Activated T-helper 1 cell treated with anti-CD3 and anti-CD28 coated beads, Interleukin-2, amount 50 U/mL, for 16 hours (primary cell): ENCODE measurements at places on chromosomes 7 and 10.

DNA sequence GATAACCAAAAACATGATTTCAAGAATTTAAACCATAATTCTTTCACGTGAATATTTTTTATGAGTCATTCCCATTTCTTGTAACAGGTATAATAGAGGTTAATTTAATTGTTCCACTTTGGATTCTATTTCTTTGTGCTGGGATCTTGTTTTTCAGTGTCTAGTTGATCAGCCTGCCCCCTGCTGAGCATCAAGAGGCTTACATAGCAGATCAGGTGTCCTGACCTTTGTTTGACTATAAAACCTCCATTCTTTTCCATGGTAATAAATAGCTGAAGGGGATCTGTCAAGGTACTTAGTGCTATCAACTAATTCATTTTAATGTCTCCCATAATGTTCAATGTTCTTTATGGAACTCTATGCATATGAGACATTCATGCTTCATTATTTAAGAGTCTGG is 4.9 kb downstream of the COL17A1 start:
- DNase-seq = no peak

DNA sequence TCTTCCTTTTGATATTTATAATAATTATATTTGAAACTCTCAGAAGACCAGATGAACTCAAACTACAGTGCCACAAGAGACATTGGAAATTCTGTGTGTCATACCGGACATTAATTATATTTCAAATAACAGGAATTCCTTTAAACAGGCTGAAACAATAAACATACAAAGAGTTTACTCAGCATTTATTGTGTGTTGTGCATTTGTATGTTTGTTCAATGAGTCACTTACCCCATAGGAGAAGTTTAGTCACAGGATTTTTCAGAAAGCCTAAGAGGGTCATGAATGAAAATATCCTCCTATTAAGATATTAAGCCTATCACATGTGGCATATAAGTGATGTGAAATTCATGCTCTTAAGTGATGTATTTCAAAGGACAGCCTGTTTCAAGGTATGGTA is 566.8 kb downstream of the CNTNAP2 start:
- no peak for DNase-seq

DNA sequence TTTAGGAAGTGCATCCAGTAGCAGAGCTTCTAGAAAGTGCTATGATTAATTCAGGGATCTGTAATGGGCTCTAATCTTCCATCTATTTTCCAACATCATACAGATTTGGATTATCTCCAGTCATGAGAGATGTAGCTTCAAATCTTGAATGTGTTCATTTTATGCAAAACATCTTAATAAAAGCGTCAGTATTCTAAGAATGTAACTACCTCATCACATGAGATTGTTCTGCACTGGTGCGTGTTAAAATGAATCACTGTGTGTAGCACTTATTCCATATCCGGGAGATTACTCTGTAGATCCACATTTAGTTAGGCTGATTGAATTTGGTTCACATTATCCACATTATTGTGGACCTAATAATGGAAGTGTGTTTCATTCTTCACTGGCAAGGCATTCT is 344.9 kb upstream of the CHRM2 start:
- DNase-seq = no peak

GRCh38 chr10:47217113-47217512 is 82.9 kb upstream of the GDF10 start:
- DNase-seq = no peak

- no peak for DNase-seq
Observed at GRCh38 chr7:28435732-28436378, 23.5 kb downstream of the CREB5 start.

DNA sequence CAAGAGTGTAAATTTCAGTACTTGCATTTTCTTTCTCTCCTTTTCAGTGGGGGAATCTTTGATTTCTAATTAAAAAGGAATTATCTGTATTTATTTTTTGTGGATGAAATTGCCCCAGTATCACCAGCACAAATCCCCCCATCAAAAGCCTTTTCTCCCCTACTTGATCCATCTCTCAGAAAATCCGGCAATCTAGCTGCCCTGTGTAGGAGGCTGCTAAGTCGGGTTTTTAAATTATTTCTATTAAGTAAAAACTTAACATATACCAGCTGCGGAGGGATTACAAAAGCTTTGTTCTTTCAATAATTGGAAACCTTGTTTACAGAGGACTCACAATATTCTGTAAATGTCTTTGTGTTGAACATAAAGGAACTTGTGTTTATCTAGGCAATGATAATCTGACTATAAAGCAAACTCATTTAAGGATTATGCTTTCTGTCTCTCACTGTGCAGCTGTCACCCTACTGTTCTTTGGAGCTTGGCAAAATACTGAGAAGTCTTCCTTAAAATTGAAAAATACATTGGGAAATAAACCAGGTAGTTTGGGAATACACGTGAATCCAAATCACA is 177.4 kb upstream of the PRR15 start:
- DNase-seq = no peak

GRCh38 chr10:103828107-103828506 is 27.3 kb downstream of the SH3PXD2A start:
- DNase-seq = no peak

- DNase-seq = no peak
Observed at GRCh38 chr10:4243651-4244050, 458.6 kb upstream of the KLF6 start.

DNA sequence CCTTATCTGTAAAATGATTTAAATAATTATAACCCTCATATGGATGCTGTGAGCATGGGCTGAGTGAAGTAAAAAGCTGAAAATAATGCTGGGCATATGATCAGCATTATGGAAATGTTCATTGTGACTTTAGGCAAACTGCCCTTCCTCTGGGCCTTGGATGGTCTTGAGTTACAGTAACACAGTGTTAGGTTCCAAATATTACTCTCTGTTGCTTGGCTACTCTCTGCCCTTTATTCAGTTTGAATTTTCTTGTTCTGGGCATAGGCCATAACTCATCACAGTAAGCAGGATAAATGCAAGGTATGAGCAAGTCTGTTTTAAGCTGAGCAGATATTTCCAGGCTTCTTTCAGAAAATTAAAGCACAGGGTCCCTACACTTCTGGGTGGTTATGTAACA is 868.0 kb downstream of the KCNMA1 start:
- DNase-seq = no peak

DNA sequence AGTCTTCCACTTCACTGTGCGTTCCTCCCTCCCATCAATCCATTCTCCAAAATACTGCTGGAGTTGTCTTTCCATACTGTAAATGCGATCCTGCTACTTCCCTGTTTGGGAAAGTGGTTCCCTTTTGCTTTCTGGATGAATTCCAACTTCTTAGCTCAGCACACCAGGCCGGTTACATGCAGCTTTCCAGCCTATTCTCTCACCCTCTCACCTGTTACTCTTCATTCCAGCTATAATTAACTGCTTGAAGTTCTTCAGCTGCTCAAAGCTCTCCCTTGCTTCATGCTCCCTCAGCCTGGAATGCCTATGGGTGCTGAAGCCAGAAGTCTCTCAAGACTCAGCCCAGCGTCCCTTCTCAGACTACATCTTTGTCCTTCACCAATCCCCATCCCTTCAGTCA is 6.0 kb upstream of the ZNRF2 start:
- DNase-seq = no peak

DNA sequence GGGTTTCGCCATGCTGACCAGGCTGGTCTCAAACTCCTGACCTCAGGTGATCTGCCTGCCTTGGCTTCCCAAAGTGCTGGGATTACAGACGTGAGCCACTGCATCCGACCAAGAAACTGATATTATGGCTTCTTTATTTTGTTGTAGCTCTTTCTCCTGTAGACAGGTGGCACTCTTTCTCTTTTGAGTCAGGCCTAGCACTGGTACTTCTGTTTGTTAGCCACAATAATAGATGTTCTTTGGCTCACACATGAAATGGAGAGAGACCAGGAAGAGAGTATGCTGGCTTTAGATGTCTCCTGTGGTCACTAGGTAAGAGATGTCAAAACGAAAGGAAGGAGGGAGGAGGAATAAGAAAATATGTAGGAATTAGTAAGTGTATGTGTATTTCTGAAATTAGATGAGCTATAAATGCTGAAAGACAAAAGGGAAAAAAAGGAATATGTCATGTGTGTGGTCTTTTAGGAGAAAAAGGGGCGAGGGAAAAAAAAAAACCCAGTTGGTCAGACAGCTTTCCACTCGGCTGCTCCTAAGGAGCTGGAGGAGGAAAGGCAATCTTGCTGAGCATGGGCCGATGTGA is 78.7 kb downstream of the CLEC2L start:
- DNase-seq = no peak

DNA sequence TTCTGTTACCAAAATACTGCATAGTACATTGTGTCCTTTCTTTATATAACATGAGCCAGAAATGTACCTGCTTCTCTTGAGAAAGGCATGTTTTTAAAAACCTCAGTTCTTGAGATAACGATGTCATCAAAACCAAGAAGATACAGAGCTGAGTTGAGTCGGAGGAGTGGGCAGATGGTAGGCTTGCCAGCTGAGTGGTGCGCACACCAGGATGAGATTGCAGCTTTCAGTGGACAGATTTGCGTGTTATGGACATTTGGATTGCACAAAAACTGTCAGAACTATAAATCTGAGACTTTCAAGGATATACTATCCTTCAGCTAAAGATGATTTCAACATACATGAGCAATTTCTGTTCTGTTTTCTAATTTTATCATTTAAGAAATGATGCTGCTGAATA is 25.0 kb downstream of the PRKAR2B start:
- no peak for DNase-seq
